Stimulated activated CD8-positive, alpha-beta memory T cell treated with anti-CD3 and anti-CD28 coated beads, Interleukin-7, amount 100 ng/mL, for 24 hours (primary cell): ENCODE measurements at places on chromosomes 6 and 20.

DNA sequence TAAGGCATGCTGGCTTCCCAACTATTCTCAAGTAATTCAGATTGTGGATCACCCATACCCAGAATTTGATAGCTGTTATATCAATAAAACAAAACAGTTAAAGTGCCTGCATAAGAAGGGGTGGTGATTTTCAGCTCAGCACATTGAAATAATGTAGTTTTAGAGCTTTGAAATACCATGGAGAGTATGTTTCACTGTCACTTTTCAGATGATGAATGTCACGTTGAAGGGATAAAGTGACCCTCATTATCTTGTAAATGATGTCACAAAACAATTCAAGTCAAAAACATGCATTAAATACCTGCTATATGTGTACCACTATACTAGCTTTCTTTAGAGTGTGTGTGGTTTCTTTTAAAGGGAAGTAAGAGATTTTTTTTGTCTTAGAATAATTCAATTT, 27.6 kb downstream of the MLIP start:
- DNase-seq: no peak

DNA sequence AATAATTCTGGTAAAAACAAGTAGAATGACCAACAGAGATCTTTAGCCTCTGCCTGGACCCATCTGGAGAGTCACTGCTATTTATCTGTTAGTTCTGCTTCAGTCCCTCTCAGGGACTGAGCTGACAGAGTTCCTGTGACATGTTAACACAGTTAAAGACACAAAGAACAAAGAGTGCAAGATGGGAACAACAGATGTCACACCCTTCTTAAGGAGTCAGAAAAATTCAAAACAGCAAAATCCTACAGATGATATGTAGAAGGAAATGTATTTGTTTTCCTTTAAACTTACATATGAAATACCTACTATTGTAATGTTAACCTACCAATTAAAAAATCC, 102.2 kb downstream of the FYN start:
- DNase-seq: no peak

DNA sequence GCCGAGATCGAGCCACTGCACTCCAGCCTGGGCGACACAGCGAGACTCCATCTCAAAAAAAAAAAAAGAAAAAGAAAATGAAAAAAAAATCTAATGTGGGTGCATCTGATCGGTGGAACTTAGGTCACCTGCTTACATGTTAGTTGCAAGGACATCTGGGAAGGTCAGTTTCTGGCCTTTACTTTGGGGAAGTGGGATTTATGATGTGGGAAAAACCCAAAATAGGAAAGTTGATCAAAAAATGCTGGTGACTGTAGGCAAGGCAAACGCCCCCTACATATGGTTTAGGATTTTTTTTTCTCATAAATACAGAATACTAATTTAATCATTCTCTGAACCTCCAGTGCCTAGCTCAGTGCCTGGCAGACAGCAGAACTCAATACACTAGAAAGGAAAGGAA, 69.2 kb upstream of the PIM1 start:
- DNase-seq: no peak

GRCh38 chr6:56865081-56865875, 89.6 kb upstream of the BEND6 start:
- DNase-seq: no peak

- no peak for DNase-seq
Observed at GRCh38 chr20:7291946-7292345, 524.5 kb downstream of the BMP2 start.

- no peak for DNase-seq
Observed at GRCh38 chr6:136811272-136811671, 11.1 kb upstream of the PEX7 start.

GRCh38 chr6:11209906-11210305, 22.6 kb downstream of the NEDD9 start:
- no peak for DNase-seq

- DNase-seq: no peak
Observed at GRCh38 chr6:46011188-46012085, 4.2 kb downstream of the CLIC5 start.

- DNase-seq: no peak
Observed at GRCh38 chr6:96886519-96886918, 11.2 kb downstream of the NDUFAF4 start.

DNA sequence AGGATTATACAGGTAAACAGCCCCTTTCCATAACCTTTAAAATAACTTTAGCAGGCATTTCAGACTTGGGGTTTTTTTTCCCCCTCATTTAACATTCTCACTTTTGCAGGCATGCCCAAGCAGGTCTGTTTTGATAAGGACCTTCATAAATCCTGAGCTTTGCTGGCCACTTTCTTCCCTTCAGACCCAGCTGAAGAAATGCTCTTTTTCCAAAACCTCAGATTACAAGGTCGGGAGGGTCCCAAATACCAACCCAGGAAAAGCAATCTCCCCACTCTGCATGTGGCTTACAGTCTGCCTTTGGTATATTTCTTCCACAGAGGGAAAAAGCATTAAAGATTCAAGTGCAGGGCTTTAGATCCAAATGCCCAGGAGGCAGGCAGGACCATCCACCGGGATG, 6.8 kb downstream of the NFATC2 start:
- no peak for DNase-seq

DNA sequence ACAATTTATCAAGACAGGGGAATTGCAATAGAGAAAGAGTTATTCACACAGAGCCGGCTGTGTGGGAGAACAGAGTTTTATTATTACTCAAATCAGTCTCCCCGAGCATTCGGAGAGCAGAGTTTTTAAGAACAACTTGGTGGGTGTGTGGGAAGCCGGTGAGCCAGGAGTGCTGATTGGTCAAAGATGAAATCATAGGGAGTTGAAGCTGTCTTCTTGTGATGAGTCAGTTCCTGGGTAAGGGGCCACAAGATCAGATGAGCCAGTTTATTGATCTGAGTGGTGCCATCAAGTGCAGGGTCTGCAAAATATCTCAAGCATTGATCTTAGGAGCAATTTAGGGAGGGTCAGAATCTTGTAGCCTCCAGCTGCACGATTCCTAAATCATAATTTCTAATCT, 50.0 kb upstream of the ECI2 start:
- no peak for DNase-seq

- peak; percentile 95 for DNase-seq
Observed at GRCh38 chr6:17599877-17600526, at the start of gene FAM8A1. Gene FAM8A1 (plus strand): TSS chr6:17600302. CDS start chr6:17600410, 108 bp downstream.

DNA sequence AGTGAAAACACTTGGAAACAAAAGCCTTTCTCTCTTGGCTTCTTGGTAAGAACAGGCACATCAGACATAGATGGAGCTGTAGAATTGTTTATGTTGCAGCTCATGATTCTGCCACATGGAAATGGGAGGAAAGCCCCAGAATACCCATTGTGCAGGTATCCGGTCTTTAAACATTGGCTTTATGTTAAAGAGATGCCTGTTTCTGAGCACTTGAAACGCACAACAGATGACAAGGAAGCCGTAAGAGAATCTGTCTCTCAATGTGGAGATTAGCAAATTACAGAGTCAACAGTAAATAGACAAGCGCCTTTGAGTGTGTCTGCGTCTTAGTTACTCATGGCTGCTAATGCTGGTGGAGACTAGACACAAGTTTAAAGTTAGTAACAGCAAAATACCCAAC, 10.5 kb downstream of the TNFAIP3 start:
- DNase-seq: no peak

- no peak for DNase-seq
Observed at GRCh38 chr20:57705127-57705899, 4.5 kb downstream of the PMEPA1 start.

DNA sequence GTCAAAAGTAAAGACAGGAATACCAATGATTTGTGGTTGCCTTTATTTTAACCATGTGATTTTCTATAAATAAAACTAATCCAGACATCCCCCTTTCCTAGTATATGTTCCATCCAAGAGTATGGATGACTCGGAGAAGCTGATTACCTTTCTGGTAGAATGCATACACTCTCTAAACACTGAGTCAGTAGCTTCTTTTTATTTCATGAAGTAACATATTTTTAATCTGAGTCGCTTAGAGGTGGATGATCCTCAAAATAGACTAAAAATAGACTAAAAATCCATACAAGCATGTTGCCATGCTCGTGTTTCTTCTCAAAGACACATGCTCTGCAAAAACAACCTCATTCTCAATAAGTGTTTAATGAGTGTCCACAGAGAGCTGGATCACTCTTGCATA, 263.7 kb downstream of the COL12A1 start:
- no peak for DNase-seq

- no peak for DNase-seq
Observed at GRCh38 chr6:142725024-142725770, 219.8 kb downstream of the HIVEP2 start.

- no peak for DNase-seq
Observed at GRCh38 chr6:45965007-45965406, 50.7 kb downstream of the CLIC5 start.

- DNase-seq: no peak
Observed at GRCh38 chr6:3085074-3085473, 16.8 kb downstream of the RIPK1 start.

DNA sequence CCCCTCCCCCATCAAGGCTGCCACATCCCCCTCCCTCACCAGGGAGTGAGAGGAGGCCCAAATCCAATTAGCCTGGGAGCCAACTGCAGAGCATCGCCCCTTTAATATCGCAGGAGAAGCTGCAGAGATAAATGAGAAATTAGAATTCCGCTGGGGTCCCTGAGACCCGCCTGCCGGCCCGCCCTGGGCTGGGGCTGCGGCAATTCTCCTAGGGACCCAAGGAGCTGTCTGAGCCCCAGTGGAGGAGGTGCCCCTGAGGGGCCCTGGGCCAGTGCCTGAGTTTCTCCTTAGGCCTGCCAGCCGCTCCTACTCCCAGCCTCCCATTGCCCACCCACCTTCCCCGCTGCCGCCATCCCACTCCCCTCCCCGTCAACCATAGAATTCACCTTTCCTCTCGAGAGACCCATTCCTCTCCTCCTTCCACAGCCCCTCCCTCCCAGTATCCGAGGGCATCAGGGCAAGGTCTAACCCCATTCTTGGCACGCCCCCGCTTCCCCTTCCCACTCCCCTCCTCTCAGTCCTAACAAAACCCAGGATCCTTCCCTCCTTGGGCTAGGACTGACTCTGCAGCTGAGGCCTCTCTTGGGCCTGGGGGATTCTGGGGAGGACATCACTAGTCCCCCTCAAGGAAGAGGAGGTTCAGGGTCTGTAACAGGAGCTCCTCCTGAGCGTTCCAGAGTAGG, 20.0 kb upstream of the CDH22 start:
- DNase-seq: no peak
